ENCODE measurements at places on chromosomes 1 and 21.

DNA sequence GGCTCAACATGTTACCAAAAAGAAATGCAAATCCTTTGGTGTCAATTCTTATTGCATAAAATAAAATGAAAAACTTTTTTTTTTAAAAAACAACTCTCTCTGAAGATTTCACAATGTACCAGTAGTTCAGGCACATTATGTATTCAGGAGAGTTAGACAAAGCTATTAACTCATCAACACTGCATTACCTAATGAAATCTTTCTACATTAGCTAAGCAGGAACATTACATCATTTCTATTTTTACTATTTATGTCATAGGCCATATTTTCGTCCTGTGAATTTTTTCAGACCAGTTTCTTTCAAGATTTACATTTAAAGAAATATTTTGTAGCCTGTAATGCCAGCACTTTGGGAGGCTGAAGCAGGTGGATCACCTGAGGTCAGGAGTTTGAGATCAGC lies 366.2 kb downstream of the USH2A start:
- no peak for DNase-seq

GRCh38 chr1:231508497-231508896 lies 20.0 kb upstream of the TSNAX start:
- DNase-seq, result no peak

DNA sequence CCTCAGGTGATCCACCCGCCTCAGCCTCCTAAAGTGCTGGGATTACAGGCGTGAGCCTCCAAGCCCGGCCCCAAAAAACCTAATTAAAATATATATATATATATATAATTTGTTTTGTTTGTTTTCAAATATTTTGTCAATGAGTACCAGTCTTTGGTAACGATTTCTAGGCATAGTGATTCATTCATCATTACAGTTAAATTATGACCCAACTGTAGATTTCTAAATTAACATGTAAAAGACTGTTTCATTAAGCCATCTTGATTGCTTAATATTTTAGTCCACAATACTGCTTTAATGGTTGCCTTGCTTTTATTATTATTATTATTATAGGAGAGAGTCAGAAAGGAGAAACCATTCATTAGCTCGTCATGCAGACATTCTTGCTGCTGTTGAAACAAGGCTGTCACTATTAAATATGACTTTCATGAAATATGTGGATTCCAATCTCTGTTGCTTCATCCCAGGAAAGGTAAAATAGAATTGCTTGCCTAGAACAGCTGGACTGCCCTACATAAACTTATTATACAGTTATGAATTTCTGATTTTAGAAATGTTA lies 19.9 kb downstream of the FBXO28 start:
- no peak for DNase-seq

GRCh38 chr1:22916471-22916820 lies 56.2 kb downstream of the LACTBL1 start:
- no peak for DNase-seq

DNA sequence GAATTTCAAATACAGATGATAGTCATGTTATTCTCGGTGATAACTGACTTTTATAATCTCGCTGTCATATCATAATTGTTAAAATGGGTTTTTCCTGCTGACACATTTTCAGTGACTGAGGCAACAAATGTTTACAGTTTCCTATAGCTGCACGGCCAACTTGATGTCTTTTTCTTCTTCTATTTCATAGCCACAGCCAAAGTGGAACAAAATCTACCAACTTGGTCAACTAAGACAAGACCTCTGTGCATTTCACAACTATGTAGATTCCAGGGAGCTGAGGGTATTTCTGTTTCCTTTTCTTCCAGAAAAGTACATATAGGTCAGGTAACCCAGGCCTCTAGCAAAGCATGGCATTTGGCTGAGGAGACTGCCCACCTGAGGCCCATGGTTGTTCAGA lies 10.4 kb upstream of the AHCYL1 start:
- DNase-seq, result no peak

DNA sequence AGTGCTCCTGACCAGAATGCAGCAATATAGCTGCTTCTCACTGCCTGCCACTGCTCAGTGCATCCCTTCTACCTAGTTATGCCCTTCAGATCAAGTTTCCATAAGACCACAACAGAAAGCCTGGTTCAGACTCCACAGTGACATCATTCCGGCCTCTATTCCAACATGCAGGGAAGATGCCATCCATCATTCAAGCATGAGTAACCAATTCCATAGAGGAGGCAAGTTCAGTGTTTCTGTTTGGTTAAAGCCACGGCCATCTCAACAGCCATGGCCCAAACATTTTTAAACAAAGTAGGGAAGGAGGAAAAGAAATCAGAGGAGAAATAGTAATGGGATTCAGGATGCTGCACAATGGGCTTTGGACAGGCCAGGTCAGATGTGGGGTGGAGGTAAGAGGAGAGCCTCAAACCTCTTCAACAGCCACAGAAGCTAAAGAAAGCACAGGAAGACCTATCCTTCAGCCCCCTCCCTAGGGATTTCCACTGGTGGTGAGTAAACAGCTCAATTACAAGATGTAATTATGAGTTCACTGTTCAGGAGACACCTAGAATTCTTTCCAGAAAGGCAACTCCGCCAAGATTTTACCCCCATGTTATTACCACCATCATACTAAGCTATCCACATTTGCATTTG lies 484.9 kb downstream of the SETD4 start:
- DNase-seq, result no peak

- DNase-seq, result no peak
Measured at GRCh38 chr1:50458507-50458906, 35.3 kb upstream of the DMRTA2 start.

DNA sequence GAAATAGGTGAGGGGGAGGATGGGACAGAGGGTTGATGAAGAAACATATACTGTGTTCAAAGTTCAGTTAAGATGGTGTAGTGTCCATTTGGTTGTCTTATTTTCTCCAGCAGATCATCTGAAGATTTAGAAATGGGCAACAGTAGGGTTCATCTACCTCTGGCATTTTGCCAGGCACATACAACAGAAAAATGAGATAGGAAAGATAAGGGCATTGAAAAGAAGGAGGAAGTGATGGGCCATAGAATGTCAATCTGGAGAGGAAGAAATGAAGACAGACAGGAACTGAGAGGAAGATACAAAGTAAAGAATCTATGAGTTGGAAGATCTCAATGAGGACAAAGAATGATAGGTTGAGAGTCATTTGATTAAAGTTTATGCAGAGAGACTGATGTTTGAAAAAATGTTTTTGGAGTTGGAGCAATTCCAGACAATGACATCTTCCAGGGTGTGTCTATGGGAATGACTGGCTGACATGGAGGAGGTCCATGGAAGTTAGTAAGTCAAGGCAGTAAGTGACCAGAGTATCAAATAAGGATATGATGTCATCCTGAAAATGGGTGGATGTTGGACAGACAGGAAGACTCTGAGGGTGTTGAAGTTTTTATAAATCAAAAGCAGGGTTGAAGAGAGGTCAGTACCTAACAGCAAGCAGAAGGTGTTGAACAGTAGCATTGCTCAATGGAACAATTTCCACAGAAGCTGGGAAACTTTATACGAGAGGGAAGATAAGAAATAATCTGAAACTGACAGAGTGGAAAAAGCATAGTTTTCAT lies 18.7 kb upstream of the CD55 start:
- no peak for DNase-seq

GRCh38 chr1:13817906-13818305 lies 117.9 kb downstream of the PRDM2 start:
- no peak for DNase-seq

DNA sequence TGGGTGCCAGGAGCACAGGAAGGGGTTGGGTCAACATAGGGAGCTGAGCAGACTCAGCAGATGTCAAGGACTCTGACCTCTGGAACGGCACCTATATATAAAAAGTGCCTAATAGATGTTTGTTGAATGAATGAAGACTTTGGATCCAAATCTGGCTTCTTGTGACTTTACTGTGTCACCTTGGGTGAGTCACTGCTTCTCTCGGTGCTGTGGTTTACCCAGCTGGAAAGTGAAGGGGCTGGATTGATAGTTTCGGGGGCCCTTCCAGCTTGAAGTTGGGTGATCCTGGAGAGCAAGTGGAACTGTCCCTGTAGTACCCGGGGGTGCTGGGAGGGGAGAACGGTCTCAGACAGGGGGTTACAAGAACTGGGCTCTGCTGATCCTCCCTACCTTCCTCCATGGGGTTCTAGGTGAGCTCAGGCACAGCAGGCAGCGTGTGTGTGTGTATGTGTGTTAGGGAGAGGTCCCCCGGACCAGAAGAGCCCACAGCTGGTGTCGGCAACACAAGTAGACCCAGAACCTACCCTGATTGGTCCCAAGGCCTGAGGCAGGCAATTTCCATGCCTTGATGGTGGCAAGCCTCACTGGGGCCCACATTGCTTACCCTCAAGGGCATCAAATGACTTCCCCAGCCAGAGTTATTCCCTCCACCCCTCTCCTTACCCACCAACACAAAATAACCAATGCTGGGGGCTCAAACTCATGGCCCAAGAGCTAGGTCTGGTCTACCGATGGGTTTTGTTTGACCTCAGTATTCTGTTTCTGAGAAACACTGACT lies 5.5 kb upstream of the PADI1 start:
- no peak for DNase-seq

Measured in stimulated activated CD4-positive, alpha-beta T cell treated with anti-CD3 and anti-CD28 coated beads, Interleukin-15, amount 100 ng/mL, for 1 hour (primary cell).